ENCODE measurements at places on chromosomes 5 and 9. TPM values are rescaled to one million over a fixed set of nuclear protein-coding genes. Genes with fewer than 3 reads are reported as not detected.

The RABGAP1 gene
- 13.9 TPM for total RNA-seq

The TNC gene
- 2.9 TPM for total RNA-seq

The PCDHA9 gene
- total RNA-seq = not detected

The CTNND2 gene
- 1.1 TPM for total RNA-seq

The DMRT2 gene
- total RNA-seq = not detected

The PCDHB3 gene
- 0.15 TPM for total RNA-seq

The ARSI gene
- total RNA-seq = 0.43 TPM

The KIF12 gene
- total RNA-seq = 18.5 TPM

The TMEM215 gene
- total RNA-seq = not detected

The FABP6 gene
- not detected for total RNA-seq

The IL3 gene
- not detected for total RNA-seq

The HTR1A gene
- not detected for total RNA-seq

The TAF11L13 gene
- not detected for total RNA-seq

The NAIP gene
- total RNA-seq = 5.5 TPM

The CCDC69 gene
- total RNA-seq = 29.2 TPM

The FLT4 gene
- 7.7 TPM for total RNA-seq

The GHR gene
- total RNA-seq = 76.6 TPM

The JAKMIP2 gene
- 0.40 TPM for total RNA-seq

The FOXD4 gene
- not detected for total RNA-seq

The SPATA31A3 gene
- not detected for total RNA-seq

The FAT2 gene
- not detected for total RNA-seq

The TAF11L5 gene
- not detected for total RNA-seq

The IL4 gene
- total RNA-seq = not detected

The ELOVL7 gene
- 0.60 TPM for total RNA-seq

The PCDHGB7 gene
- total RNA-seq = 2.0 TPM

The SPINK7 gene
- total RNA-seq = not detected

The CCL27 gene
- not detected for total RNA-seq

The IL5 gene
- total RNA-seq = not detected

The CMBL gene
- total RNA-seq = 116 TPM

The MTX3 gene
- total RNA-seq = 5.2 TPM

The FNBP1 gene
- 12.7 TPM for total RNA-seq

The LRRC19 gene
- total RNA-seq = 0.55 TPM

The SARDH gene
- 208 TPM for total RNA-seq

The C9orf153 gene
- 0.15 TPM for total RNA-seq

The RPL7A gene
- total RNA-seq = 609 TPM

The NSG2 gene
- 0.25 TPM for total RNA-seq

The PCDHGA9 gene
- total RNA-seq = 0.65 TPM

The FGF10 gene
- 0.08 TPM for total RNA-seq

The FOXD4L5 gene
- 0.08 TPM for total RNA-seq

The NMUR2 gene
- total RNA-seq = not detected

The WNK2 gene
- 3.7 TPM for total RNA-seq

The ARHGEF37 gene
- total RNA-seq = 6.5 TPM

The RIGI gene
- total RNA-seq = 2.9 TPM

The PCDHGA11 gene
- total RNA-seq = 0.68 TPM

The TSSK1B gene
- total RNA-seq = not detected

The OR1J2 gene
- not detected for total RNA-seq

The GDA gene
- total RNA-seq = 43.2 TPM

The TSLP gene
- 1.5 TPM for total RNA-seq

The SPTAN1 gene
- 75.7 TPM for total RNA-seq

The GARNL3 gene
- 7.4 TPM for total RNA-seq

The HK3 gene
- 10.6 TPM for total RNA-seq

The TAS2R1 gene
- not detected for total RNA-seq

The PCAT7 gene
- total RNA-seq = 2.2 TPM

The STOM gene
- 217 TPM for total RNA-seq

The SLC45A2 gene
- total RNA-seq = 0.48 TPM

The GABRB2 gene
- not detected for total RNA-seq

The GAS1 gene
- 1.4 TPM for total RNA-seq

The SMIM33 gene
- total RNA-seq = not detected

The HAND1 gene
- not detected for total RNA-seq
